ENCODE measurements at places on chromosomes 5 and 9.

DNA sequence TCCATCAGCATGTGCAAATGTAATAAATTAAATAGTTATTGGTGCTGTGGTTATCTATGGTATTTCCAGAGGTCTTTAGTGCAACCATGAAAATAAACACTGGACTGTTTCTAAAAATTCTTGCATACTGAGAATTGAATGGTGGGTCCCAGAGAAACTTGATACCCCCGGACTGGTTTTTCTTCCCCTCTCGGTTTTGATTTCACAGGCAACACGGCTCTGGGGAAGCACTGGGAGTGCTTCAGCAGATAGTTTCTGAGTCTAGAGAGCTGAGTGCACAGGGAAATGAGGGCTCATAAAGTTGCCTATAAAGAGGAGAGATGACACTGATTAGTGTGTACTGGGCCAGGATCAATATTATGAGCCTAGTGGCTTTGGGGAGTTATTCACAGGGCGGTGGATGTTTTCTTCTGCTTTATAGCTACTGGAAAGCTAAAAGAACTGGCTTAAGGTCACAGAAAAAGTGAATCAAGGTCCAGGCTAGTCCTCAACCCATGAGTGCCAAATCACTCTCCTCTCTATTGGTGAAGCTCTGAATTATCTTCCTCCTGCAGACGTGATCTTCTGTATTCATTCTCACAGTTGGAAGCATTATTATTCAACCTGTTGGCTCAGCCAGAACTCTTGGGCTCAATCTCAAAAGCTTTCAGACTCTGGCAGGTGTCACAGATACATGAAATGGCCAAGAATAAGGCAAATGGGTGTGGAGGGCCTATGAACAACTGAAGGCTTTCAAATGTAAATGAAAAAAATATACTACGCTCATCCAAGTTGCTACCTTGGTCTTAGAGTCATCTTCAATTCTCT lies 170.2 kb upstream of the HMHB1 start:
- no peak for DNase-seq

GRCh38 chr9:108269371-108269770 lies 586.4 kb downstream of the ACTL7B start:
- DNase-seq: no peak

- DNase-seq: no peak
These were observed 173.9 kb downstream of the HSPA4 start for GRCh38 chr5:133225671-133226152.

DNA sequence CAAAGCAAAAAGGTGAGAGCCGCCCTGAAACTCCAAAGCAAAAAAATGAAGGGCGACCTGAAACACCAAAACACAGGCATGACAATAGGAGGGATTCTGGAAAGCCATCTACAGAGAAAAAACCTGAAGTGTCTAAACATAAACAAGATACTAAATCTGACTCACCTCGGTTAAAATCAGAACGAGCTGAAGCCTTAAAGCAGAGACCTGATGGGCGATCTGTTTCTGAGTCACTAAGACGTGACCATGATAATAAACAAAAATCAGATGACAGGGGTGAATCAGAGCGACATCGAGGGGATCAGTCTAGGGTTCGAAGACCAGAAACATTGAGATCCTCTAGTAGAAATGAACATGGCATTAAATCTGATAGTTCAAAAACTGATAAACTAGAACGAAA lies 108.8 kb downstream of the NIPBL start:
- DNase-seq: no peak

DNA sequence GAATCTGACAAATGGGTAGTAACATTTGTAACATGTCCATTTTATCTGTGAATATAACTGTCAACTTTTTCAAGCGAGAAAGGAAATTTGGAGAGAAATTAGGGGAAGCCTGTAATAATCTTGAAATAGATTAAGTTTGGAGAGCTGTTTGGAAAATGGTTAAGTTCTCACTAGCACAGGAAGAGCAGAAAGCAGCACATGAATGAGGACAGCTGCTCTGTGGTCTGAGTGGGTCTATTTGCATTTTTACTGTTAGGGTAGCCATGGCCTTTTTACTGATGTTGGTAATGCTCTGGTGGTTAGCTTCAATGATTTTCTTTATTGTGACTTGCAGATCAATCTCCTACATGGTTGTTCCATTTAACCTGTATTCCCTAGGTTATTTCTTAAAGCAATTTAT lies 144.5 kb upstream of the GDNF start:
- DNase-seq: no peak

GRCh38 chr9:127838375-127839078 lies 15.9 kb downstream of the ENG start:
- no peak for DNase-seq

DNA sequence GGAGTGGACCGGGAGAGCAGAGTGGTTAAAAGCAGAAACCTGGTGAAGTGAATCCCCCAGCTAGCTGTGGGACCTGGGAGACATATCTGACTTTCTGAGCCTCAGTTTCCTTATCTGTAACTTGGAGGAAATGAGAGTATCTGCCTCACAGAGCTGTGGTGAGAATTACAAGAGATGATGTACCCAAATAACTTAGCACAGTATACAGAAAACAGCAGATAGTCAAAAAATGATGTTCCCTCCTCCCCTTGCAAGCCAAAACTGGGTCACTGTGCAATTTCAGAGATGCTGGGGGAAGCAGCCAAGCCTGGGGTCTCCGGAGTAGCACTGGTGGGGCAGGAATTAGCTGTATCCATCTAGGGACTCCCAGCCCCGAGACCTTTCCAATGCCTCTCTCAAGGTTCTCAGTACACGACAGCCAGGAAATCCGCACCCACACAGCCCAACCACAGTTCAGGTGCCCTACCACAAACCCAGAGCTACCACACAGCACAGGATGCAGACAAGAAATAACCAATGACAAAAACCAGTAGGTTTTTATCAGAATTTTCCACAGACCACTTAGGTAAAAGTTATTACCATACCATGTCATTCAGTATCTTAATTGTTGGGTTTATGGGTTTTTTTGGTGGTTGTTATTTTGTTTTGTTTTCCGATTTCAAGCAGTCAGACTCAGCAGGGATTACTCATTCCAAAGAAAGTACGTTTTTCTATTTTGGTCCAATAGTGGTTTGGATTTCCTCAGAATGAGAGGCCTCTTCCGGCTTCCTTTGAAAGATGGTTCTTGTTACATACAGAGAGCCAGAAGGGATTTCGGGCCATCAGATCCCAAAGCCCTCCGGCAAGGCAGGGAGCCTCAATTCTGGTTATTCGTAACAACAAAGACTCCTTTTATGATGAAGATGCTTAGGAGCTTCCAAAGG lies 4.9 kb upstream of the HRH2 start:
- no peak for DNase-seq

DNA sequence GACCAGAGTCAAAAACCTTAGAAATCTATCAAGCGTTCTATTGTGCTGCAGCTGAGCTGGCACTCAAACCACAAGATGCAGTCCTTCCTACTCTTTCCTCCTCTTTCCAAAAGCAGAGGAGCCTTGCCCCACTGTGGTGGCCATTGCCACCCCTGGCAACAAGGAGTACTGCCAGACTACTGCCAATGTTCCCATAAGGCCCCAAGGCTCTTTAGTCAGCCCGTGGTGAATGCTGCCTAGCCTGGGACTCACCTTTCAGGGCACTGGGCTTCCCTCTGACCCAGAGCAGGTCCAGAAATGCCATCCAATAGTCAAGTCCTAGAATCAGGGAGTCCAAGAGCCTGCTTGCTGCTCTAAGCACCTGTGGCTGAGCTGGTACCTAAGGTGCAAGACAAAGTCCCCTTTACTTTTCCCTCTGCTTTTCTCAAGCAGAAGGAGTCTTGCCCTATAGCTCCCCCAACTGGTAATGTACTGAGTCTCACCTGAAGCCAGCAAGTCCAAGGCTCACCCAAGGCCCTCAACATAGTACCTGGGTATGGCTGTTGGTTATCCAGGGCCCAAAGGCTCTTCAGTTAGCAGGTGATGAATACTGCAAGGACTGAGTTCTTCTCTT lies 219.4 kb downstream of the ATPSCKMT start:
- no peak for DNase-seq

GRCh38 chr9:93616044-93616443 lies 39.7 kb downstream of the PHF2 start:
- no peak for DNase-seq

GRCh38 chr9:38415856-38416255 lies 8.4 kb downstream of the IGFBPL1 start:
- DNase-seq: no peak

DNA sequence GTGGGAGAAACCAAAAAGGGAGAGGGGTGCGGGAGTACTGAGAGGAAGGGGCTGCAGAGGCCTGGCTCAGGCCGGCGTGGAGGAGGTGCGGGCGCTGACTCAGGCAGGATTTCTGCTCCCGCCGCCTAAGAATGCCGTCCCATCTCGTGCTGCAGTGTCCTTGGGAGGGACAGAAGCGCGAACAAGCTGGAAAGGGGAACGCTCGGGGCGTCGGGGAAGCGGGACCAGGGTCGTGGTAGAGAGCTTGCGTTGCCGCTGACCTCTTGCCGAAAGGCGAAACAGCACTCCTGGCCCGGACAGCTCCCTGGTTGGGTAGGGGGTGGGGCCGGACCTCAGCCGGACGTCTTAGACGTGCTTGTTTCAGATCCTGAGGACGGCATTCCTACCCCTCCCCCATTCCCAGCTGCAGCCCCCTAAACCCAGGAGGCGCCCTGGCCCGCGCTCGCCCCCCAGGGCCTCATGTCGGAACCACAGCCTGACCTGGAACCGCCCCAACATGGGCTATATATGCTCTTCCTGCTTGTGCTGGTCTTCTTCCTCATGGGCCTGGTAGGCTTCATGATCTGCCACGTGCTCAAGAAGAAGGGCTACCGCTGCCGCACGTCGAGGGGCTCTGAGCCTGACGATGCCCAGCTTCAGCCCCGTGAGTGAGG lies 1.1 kb downstream of the RELL2 start:
- DNase-seq: peak; percentile 71

- no peak for DNase-seq
These were observed 147.6 kb upstream of the SPRY4 start for GRCh38 chr5:142472306-142472951.

DNA sequence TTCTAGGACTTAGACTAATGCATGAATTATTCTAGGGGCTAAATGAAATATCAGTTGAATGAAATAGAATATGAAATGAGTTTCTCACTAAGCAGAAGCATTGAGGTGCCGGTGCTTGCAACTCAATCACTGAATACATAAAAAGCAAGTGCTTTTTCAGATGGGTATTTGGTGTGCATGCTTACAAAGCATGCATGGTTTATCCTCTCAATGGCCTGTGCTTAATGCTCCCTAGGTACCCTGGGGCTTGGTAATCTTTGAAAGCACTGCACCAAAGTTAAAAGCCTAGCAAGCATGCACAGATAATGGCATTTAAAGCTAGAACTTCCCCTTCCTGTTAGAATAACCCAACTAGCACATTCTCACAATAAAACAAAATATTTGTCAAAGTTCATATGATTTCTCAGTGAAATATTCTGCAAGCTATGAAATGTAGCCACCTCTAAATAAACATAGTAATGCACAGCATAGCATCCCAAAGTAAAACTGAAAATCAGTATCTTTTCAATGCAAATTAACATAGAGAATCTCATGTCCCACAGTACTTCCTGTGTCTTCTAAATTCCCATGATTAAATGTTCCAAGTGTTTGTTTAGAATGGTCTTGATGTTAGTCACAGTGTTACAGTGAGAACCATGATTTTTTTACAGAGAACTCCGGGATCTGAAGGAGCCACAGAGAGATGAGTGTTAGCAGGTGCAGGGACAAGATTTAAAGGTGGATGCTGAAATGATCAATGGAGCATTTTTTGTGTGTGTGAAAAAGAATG lies 143.4 kb upstream of the CDH6 start:
- DNase-seq: no peak

GRCh38 chr5:145867806-145868205 lies 5.0 kb downstream of the GRXCR2 start:
- no peak for DNase-seq

- no peak for DNase-seq
These were observed 206.6 kb downstream of the PALM2AKAP2 start for GRCh38 chr9:109986521-109986991.

DNA sequence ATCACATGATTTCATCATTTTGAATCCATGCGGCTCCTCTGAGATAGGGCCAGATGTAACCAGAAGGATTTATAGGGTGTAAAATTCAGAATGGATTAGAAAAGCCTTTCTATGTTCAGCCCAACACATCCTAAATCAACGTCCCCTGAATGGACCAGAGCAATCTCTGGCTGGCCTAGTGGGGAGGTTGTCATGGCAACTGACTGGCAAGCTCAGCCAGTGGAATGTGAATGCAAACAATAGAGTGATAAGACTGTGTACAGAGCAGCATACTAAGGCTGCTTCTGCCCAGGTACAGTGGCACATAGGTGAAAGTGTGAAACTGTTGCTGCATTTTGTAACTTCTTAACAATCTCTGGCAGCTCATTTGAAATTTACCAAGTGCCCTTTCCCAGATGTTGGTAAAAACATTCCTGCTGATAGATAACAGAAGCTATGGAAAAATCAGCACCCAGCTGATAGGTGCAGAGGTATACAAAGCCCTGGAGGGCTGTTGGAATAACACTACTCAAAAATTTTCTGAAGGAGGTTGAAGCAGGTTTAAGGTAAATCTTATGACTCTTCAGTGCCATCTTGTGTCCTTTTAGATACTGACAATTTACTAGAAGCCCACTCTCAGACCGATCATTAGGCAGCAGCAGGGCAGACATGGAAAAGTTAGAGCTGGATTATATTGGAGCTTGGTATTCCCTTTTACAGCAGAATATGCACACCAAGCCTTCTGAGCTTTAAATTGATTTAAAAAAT lies 267.2 kb downstream of the RAB3C start:
- no peak for DNase-seq

DNA sequence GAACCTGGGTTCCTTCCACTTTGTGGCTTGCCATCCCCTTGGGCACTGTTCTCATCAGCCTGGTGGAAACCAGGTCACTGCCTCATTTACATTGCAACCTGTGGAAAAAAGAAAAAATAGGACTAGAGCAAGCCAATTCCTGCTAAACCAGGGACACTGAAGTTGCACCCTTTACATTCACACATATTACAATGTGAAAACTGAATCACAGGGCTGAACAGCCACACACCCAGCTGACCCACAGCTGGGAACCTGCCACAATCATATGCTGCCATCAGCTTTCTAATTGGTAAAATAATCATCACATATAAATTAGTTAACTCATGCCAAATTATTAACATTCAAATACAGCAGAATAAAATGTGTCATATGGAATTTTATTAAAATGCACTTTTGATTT lies 94.5 kb downstream of the CDH6 start:
- no peak for DNase-seq

DNA sequence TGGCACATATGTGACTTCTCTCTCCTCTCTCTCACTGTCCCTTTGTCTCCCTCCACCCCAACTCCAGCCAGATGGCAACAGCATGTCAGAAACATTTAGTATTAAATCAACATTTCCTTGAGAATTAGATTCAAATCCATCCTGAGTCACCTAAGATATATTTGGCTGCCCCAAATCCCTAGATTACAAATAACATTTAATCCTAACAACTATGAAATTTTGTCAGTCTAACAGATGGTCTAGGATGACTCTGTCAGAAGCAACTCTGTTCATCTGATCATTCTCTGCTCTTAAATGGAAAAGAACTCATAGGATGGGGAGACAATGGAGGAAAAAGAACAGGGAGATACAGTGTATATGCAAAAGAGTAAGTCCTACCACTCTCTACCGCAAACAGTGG lies 201.2 kb downstream of the TSSK1B start:
- no peak for DNase-seq

- DNase-seq: no peak
These were observed 12.9 kb downstream of the ABCA1 start for GRCh38 chr9:104915049-104915448.

GRCh38 chr5:150075806-150076205 lies 10.5 kb downstream of the CSF1R start:
- DNase-seq: no peak

Measured in thymus (tissue), 14 donors.